ENCODE measurements at places on chromosomes 12 and 14.

DNA sequence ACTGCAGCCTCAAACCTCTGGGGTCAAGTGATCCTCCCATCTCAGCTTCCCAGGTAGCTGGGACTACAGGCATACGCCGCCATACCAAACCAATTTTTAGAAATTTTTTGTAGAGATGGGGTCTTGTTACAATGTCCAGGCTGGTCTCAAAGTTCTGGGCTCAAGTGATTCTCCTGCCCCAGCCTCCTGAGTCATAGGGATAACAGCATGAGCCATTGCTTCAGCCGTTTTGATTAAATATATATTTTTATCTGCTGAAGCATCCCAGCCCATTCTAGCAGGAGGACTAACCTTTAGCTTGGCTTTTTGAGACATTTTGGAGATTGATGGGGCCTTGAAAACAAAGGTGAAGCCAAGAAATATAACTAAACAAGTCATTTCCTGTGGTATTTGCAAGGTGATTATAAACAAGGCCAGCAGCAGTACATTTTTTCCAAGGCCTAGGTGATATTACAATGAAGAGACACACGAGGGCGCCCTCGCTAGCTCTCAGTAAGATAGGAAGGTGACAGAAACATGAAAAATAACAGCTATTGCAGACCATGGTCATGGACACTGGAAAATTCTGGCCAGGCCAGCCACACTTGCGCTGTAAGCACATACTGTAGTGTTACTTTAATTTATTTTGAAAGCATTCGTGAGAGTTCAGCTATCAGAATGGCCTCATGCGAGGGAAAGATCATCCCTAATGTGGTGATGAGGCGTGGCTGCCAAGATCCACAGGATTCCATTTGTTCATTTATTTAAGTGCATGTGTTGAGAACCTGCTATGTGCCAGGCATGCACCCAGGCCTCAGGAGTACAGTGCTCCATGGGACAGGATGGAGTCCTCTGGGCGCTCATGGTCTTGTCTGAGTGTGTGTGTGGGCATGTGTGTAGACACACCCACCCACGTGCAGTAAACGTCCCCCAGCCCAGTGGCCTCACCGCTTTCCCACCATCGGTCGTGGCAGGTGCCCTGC lies 63.5 kb downstream of the DGLUCY start:
- peak; percentile 45 for DNase-seq

GRCh38 chr14:73861073-73861472 lies 9.4 kb downstream of the PTGR2 start:
- DNase-seq: no peak

DNA sequence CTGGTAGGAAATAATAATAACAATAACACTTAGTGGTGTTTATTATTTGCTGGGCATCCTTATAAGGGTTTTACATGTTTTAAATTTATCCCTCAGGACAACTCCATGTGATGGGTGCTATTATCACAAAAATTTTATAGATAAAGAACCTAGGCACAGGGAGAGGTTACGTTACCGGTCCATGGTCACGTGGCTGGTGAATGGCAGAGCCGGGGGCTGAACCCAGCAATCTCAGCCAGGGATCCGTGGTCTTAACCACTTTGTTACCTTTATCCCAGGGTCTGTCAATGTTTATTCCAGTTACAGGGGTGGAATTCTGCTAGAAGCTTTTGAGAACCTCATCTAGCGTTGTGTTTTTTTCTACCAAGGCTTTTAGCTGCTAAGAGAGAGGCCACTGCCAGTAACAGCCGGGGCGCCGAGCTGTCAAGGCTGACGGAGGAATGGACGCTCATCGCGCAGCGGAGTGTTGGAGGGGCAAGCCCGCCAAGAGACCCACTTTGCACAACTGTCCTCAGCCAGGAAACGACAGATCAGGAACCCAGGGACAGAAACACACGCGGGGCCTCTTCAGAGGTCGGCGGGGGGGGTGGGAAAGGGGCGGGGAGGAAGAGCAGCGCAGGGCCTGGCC lies 418 bp downstream of the AMN1 start:
- DNase-seq: no peak

DNA sequence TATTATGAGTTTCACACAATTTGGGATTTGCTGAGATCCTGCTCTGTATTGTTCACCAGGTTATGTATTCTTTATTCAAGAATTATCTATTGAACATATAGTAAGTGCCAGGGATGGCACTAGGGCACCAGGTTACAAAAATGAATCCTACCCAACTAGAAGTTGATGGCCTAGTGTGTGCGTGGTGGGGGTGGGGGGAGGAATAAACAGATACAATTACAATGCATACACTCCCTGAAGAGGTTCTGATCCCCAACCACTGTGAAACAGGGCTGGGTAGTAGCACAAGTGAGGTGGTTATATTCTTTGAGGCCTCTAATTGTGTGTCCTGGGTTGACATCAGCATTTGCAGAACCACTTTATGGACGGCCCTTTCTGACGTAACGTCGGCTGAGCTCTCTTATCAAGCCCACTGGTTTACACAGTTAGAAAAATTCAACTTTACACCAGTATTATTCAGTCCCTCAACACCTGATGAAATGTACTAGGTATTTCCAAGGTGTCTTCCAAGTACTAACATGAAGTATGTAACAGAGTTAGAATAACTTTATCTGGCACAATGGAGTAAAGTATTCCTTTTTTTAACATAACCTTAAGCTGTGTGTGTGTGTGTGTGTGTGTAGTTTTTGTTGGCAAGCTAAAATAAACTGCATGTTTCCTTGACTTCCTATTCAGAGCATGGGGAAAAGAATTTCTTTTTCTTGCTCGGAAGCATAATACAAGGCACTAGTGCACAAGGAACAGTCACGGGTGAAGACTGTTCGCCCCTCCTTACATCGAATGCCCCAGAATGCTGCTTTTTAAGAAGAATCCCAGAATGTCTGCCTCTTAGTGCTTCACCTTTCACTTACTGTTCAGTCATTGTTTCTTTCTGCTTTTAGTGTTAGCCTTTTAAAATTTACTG lies 8.1 kb upstream of the GLRX5 start:
- no peak for DNase-seq

DNA sequence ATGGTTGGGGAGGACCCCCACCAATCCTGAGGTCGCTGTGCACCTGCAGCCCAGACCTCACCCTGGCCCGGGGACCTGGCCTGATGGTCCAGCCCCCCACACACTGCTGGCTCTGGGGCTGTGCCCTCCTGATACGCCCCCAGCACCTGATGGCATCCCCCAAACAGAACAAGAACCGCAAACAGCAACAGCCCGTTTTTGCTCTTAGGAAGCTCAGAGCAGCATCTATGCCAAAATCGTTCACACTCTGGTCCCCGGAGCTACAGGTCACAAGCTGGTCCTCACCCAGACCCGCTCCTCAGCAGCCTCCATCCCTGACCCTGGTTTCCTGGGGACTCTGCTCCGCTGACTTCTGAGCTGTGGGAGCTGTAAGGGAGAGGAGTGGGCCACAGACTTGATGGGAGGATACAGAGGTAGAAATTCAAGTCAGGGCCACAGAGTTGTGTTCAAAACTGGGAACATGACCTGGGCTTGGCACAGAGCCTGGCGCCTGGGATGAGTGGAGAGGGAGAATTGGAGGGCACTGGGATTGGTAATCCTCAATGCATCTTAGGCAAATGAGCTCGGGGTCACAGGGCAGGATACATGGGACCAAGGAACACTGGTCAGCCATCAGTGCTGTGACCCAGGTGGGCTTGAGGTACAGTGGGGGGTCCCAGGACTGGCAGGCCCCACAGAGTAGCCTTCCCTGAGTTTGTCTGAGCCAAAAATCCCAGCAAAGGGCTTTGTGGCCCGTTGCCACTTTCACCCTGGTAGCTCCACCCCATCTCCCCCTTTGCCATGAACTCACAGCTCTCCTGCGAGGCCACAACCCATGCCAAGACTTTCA lies 170.9 kb upstream of the RTL1 start:
- no peak for DNase-seq

GRCh38 chr12:115313929-115314328 lies 630.0 kb upstream of the TBX3 start:
- DNase-seq: no peak

DNA sequence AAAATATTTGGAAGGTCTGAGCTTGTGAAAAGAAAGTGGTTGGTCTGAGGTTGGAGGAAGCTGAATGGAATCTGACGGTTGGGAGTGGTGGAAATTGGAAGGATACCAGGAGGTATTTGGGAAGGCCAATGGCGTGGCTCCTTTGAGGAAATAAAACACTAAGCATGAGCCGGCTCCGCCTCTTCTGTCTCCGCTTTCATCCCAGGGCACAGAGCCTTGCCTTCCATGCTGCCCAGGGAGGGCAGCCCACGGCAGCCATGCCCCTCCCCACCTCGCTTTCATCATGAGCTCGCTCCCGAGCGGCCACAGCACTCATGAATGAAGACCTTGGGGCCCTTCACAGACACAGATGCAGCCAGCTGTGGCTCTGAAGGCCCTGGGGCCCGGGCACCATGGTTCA lies 36.2 kb downstream of the HSP90AA1 start:
- DNase-seq: no peak

GRCh38 chr14:94100847-94101246 lies 9.7 kb upstream of the IFI27 start:
- DNase-seq: no peak

- DNase-seq: peak; percentile 15
Measured at GRCh38 chr14:53010193-53011040, 59.6 kb upstream of the FERMT2 start.

- no peak for DNase-seq
Measured at GRCh38 chr14:72172049-72172448, 239.8 kb downstream of the RGS6 start.

Data from putamen (tissue), 1 donor.